Cortex of kidney (tissue), 1 donor: ENCODE measurements at places on chromosomes 4 and X.

GRCh38 chr4:134388351-134388750 is 186.8 kb upstream of the PABPC4L start:
- no peak for DNase-seq

DNA sequence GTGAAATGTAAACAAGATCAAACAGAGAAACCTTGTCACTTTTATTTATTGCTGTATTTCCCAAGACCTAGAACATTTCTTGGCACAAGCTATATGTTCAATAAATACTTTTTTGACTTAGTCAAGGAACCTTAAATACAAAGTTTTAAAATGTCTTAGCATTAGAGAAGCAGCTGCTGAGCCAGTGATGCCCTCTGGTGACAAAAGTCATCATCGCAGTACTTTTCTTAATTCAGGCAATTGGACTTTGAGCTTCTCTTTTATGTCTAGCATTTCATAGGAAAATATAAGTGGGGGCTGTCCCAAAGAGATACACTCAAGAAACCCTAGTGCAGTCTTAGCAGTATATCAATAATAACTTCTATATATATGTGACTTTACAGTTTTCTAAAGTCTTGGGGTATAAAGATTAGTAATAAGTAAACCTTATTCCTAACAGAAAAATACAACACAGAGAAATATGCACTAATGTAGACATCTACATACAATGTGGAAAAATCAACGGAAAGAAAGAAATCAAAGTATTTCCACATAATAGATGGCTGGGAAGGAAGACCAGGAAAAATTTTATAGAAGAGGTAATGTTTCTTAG is 118.4 kb downstream of the DTHD1 start:
- DNase-seq = no peak

DNA sequence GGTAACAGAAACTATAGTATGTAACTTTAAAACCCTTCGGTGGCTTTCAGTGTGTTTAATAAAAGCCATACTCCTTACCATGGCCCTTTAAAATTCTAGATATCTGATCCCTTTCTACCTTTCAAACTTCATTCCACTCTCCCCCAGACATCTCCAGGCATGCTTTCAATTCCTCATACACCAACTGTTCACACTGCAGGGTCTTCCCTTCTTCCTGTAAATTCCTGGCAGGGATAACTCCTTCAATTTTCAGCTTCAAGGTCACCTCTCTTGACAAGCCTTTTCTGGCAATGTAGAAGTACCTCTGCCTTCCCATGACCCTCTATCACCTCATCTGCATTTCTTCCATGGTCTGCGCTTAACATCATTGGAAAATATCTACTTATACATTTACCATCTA is 60.8 kb downstream of the WDFY3 start:
- DNase-seq = no peak

- no peak for DNase-seq
Measured at GRCh38 chrX:97636473-97637140, 752.9 kb downstream of the RPA4 start.

- DNase-seq = no peak
Measured at GRCh38 chr4:38711066-38711465, 47.1 kb downstream of the KLF3 start.

DNA sequence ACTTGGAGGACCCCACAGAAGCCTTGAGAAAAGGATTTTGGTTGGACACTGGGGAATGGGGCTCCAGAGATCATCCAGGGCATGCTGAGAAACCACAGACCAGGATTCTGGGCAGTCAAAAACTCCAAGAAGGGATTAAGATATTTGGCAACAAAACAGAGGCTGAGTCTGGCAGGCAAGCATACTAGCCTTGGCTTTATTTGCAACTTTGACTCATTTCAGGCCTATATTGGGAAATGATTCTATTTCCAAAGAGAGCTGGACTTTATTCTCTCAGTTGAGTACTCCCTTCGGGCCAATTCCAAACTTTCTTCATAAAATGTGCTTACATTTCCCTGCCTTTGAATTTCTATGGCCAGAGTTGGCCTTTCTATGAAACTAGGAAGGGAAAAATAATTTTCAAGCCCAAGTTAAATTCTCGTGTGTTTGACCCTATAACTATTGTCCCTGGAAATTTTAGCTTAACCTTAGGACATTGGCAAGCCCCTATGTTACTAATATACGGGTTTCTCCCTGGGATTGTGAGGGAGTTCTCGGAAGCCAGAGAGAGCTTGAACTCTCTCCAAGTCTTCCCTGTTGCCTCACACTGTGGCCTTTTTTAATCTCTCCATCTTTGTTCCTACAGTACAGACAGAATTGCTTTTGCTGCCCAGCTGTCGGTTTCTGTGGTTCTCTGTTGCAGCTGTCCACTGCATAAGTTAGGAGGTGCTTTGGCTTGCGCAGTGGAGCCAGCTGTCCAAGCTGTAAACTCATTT is 112.6 kb upstream of the FAM9A start:
- DNase-seq = no peak

DNA sequence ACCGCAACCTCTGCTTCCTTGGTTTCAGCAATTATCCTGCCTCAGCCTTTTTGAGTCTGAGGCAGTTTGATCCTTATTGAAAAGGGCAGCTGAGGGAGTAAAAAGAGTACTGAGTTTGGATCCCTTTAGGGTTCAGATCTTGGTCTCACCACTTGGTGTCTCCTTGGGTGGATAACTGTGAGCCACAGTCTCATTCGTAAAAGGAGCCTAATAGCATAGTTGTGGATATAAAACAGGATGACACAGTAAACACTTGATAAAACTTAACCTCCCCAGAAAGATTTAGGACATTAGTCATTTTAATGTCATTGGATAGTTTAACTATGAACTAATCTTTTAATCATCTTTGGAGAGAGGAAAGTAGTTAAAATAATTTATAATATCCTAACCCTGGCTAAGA is 173.0 kb downstream of the ANK2 start:
- DNase-seq = no peak

GRCh38 chr4:8286719-8287342 is 17.3 kb downstream of the HTRA3 start:
- no peak for DNase-seq

- DNase-seq = no peak
Measured at GRCh38 chr4:74413265-74413664, 31.7 kb upstream of the AREG start.
